ENCODE measurements at places on chromosomes 1 and 21.

- no peak for DNase-seq
Observed at GRCh38 chr1:217106231-217106901, 383.1 kb upstream of the ESRRG start.

DNA sequence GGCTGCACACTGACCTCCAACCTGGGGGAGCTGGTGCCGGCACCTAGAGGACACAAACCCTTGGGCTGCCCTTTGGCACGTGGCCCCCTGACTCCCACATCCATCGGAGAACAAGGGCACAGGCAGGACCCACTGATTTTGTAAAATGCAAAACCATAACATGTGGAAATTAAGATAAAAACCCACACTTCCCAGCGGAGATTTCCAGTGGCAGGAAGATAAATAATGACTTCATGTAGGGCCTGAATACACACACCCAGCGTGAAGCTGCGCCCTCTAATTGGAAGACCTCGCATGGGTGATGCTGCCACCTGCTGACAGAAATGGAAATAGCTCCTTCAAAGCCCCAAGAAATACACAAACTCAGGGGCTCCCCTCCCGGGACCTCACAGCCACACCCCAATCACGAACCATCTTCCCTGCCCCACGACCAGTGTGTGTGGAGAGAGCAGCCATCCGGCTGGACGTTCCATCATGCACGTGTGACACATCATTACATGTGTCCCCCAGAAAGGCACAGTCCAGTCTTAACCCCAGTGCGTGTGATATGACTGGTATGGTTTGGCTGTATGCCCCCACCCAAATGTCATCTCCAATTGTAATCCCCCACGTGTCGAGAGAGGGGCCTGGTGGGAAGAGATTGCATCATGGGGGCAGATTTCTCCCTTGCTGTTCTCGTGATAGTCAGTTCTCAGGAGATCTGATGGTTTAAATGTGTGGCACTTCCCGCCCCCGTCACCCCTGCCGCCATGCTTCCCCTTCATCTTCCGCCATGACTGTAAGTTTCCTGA, 5.7 kb upstream of the TPRG1L start:
- DNase-seq = peak; percentile 65

DNA sequence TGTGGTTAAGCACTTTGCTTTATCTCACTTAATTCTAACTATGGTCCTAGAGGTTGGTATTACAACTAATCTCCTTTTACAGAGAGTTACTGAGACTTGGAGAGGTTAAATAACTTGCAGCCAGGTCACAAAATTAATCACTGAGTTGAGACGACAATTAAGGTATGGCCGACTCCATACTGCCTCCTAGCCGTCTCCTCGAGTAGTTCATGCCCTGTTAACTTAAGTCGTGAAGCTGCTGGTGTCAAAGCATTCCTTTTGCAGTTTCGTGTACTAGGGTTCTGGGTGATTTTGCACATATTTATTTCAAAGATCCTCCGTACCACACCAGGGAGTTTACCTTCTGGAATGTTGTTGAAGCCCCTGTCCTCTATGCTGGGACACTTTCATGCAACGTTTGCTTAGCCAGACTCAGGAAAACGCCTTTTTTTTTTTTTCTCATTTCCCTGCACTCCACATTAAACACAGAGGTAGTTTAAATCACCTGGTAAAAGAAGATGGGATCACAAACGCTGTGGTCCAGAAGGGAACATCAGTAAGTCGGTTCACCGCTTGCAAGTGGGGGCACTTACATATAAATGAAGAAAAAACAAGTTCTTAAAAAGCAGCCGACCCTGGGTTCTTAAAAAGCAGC, 570 bp upstream of the NEK7 start:
- DNase-seq = peak; percentile 40

GRCh38 chr1:64575881-64576676, 106.2 kb downstream of the CACHD1 start:
- no peak for DNase-seq

DNA sequence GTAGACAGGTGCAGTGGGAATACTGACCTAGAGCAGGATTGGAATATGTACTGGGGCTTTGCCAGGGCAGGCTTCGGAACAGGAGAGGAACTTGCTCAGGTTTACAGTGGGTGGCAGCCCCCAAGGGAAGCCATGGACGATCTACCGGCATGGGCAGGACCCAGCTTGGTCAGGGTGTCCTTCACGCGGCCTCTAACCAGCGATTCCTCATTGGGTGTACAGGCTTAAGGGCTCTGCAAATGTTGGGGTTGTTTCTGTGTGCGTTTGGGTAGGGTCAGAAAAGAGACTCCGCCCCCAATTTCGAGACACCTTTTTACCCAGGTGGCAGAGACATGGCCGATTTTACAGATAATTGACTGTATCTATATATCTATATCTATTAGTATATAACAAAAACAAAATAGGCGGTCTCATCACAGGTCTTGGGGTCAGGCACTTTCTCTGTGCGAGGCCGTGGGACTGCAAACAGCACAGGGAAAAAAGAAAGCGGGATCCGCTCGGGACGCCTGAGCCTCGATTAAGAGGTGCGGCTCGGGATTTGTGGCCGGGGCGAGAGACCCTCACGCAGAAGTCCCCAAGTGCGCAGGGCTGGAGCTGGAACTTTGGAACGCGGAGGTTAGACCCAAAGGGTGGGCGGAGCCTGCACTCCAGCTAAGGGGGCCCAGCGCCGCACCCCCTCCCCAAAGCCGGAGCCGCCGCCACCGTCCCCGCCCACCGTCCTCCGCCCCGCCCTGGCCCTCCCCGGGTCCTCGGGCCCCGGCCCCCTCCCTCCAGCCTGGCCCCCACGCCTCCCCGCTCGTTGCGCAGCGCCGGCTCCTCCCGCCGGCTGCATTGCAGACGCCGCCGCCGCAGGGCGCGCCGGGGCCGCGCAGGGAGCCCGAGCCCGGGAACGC, 67.5 kb upstream of the VAMP3 start:
- DNase-seq = no peak

DNA sequence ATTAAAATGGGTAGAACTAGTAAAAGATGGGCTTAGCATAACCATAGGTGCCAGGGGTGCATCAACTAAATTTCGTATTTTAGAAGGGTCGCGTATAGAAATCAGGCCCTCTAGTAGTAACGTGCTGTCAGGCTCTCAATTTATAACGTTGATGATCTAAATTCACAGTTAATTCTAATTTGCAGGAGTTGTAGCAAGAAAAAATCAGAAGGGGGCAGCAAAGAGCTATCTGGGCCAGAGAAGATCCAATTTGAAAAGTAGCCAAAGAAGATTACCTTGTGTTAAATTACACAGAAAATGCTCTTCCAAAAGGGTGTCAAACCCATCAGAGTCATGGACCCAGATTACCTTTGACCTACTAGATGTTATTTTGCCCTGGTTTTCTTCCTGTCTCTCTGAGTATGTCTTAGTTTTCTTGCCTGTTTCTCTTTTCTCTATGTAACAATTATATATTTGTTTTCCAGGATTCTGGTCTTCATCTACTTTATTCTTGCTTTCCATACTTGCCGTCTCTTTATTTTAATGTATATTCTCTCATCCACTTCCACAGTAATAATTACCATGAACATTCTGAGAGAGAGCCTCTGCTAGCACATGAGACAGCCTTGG, 1030.9 kb downstream of the AMY1C start:
- DNase-seq = no peak

DNA sequence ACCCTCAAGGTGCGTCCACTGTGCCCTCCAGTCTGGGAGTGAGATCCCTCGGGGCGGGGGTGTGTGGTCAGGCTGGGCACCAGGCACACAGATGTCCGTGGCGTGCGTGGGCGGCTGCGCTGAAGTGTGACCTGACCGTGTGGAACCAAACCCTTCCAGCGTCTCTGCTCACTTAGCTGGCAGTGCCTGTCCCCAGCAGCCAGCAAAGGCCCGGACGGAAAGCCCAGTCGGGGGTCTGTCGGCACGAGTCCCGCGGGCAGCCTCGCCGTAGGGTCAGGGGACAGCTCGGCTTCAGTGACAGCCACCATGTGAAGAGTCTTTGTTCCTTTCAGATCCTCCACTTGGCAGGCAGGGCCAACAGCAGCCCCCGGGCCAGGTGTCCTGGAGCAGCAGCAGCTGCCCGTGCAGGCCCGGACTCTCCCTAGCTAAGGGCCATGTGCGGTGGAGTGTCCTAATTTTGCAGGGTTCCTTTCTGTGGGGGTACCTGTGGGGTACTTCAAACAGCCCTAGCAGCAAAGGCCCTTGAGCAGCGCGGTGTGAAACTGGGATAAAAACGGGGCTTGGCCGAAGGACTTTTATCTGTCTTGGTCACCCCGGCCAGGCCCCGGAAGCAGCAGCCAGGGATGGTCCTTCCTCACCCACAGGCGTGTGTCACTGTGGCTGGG, 11.6 kb downstream of the TTLL10 start:
- DNase-seq = no peak

GRCh38 chr1:45787905-45788304, 15.5 kb upstream of the MAST2 start:
- DNase-seq = no peak

- no peak for DNase-seq
Observed at GRCh38 chr1:9618909-9619679, 30.4 kb downstream of the TMEM201 start.

GRCh38 chr1:1109743-1110142, 6.1 kb downstream of the C1orf159 start:
- DNase-seq = no peak

- no peak for DNase-seq
Observed at GRCh38 chr1:76390456-76390855, 315.9 kb downstream of the ST6GALNAC3 start.

DNA sequence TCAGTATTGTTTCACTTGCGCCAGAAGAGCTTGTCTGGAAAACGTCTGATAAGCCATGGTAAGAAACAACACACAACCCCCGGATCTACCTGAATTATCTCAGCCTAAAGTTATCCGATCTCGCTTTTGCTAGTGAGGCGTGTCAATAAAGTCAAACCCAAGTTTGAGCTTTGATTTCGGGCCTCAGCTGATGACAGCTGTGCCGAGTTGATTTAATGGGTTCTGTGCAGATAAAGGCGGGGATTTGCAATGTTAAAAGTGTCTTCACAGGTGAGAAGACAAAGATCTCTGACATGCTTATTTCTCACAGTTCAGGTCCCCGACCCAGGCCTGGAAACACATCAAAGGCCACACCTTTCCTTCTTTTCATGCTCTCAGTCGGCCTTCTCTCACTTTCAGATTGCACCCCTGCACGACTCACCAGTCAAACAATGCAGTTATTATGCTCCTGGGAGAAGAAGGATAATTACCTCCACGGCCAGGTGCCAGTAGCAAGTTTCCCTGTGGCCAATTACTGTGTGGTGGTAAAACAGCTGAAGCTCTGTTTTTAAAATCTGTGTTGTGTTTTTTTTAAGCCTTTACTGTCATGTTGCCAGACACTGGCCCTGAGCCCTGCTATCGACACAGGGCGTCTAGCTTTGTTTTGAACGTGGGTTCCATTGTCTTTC, 245.3 kb upstream of the RUNX1 start:
- DNase-seq = no peak

- DNase-seq = no peak
Observed at GRCh38 chr21:41437729-41438128, 11.7 kb downstream of the MX1 start.

DNA sequence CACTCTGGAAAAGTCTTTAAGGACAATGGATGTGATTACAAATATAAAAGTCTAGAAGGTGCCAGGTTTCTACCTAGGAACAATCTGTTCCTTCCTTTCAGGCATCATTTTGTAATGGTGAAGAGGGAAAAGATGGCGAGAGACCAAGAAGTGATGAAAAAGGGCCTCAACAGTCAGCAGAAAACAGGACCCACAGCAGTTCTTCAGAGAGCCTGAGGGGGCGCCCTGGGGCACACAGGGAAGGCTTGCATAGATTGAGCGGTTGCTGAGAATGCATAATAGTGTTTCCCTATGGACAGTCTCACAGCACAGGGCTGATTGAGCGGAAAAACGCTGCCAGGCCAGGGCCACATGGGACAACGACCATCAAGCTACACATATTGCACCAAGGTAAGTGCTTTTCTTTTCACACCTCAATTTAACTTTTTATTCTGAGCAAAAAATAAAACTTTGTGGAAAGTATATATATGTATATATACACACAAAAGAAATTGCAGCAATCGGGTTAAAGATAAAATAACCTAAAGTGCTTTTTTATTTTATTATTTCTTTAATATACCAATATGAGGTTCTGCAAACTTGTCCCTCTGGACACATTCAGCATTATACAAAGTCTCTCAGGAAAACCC, 3.1 kb upstream of the YRDC start:
- peak; percentile 17 for DNase-seq

DNA sequence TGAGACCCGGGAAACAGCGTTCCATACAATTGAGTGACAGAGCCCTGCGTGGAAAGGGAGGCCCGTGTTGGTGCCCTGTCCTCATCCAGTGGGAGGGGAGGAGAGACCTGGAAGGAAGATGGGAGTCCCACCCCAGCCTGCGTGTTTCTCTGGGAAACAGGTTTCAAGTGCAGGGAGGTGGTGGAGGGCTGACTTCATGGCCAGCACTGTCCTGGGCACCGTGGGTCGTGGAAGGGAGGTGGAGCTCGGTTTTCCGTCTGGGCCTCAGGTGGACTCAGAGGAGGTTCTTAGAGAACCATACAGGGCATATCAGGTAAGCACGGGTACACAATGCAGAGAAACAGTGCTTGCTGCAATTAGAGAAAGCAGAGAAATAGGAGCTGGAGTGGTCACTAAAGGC, 222.6 kb downstream of the CAMTA1 start:
- no peak for DNase-seq

GRCh38 chr1:98277118-98277517, 356.3 kb upstream of the DPYD start:
- DNase-seq = no peak

- no peak for DNase-seq
Observed at GRCh38 chr21:25960402-25960801, 210.2 kb downstream of the APP start.

- no peak for DNase-seq
Observed at GRCh38 chr21:16667395-16667794, 845.4 kb upstream of the CXADR start.

DNA sequence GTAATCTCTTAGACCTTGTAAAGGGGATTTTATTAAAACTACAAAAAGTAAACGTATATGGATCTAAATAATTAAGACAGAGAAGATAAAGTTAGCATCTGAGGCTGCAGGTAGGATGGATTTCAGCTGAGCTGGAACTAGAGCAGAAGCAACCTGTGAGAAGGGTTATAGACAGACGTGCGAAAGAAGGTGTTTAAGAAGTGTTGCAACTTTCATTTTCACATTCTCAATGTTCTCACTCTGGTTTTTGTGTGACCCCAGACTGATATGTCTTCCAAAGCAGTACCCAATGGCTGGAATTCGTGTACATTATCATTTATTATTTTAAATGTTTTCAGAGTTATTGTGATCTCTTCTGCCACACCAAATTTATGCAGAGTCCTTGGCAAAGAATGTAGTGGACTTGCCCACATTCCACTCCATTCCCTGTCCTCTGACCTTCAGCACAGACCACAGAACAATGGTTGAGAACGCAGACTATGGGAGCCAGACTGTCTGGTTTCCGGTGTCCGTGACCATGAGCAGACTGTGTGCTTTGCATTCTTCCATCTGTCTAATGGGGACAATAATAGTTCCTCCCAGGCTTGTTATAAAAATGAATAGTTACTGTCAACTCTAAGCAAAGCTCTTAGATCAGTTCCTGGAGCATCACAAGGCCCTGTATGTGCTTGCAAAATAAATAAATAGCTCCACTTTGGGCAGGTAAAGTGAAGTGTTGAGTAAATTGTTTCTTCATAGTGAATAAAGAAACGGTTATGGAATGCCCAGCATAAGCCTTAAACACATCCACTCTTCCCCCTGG, 140.6 kb upstream of the SAMSN1 start:
- no peak for DNase-seq

Measured in stimulated activated CD8-positive, alpha-beta memory T cell treated with anti-CD3 and anti-CD28 coated beads, Interleukin-4, amount 100 ng/mL, for 4 hours (primary cell).